Breast epithelium (tissue), 4 donors: ENCODE measurements at places on chromosomes 12 and 14. TPM values are rescaled to one million over a fixed set of nuclear protein-coding genes. Genes with fewer than 3 reads are reported as not detected.

Gene KRT6B
- total RNA-seq = 42.0 TPM

Gene ASB8
- total RNA-seq = 37.2 TPM

Gene TNFRSF1A
- 232 TPM for total RNA-seq

Gene SHMT2
- 37.9 TPM for total RNA-seq

Gene NOS1
- 0.16 TPM for total RNA-seq

Gene PDE6H
- total RNA-seq = not detected

Gene PLXNC1
- total RNA-seq = 8.2 TPM

GRCh38 chr12:98211909-98212695, 303.3 kb upstream of the TMPO start:
- H3K4me1 ChIP-seq = no peaks in the 10 kb centered on the region
- no peaks in the 10 kb centered on the region for H3K27me3 ChIP-seq
- no peak for DNase-seq
- no peak overlapping the region for H3K27ac ChIP-seq

DNA sequence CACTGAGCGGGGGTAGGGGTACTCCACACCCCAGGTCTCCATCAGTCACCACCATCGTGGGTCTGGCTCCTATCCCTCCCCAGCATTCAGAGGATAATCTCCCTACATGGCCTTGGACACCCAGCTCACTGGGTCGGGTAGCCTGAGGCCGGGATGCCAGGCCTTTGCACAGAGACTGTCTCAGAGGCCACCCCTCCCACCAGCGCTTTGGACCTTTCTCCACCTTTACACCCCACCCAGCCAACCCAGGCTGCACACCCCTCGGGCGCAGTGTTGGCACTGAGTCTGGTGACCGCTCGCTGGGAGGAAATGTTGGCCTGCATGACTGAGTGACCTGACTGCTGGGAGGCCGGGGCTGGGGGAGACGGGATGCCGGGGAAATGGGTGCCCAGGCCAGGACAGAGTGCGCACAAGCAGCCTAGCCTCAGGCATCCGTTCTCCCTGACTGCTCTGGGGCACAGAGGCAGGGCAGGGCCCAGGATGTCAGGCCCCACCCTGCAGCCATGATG, 10.6 kb upstream of the LBHD2 start:
- H3K4me3 ChIP-seq = no peak overlapping the region
- DNase-seq = no peak
- peaks cover 6% of the 10 kb centered on the region for H3K4me1 ChIP-seq
- no peaks in the 10 kb centered on the region for H3K27me3 ChIP-seq

DNA sequence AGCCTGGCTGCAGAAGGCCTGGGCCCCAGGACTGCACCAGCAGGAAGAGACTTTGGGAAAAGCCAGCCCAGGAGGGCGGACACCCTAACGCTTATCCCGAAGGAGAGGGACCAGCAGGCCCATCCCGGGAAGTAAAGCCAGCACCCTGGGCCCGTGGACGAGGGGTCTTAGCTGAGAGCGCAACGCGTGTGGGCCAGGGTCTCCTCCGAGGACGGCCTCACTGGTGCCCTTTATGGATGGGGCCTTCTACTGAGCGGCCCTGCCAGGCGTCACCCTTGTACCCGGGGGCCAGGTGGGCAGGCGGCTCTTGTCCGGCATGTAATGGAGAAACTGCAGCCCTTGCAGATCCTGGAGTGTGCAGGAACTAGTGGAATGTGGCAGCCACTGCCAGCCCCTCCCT, 14.1 kb downstream of the TEDC1 start:
- no peak overlapping the region for H3K4me3 ChIP-seq
- H3K36me3 ChIP-seq = no peaks in the 10 kb centered on the region
- no peak for DNase-seq
